ENCODE measurements at places on chromosomes 6 and 20. TPM values are rescaled to one million over a fixed set of nuclear protein-coding genes. Genes with fewer than 3 reads are reported as not detected.
A peak's percentile ranks its signal among the peaks of the same experiment; 100 is the strongest.

The KCNK15 gene
- total RNA-seq = not detected

- DNase-seq = peak; percentile 75
These were observed 153.3 kb downstream of the SCML4 start for GRCh38 chr6:107670792-107671199.

The POU5F1 gene
- not detected for total RNA-seq

The SLC17A4 gene
- total RNA-seq = not detected

DNA sequence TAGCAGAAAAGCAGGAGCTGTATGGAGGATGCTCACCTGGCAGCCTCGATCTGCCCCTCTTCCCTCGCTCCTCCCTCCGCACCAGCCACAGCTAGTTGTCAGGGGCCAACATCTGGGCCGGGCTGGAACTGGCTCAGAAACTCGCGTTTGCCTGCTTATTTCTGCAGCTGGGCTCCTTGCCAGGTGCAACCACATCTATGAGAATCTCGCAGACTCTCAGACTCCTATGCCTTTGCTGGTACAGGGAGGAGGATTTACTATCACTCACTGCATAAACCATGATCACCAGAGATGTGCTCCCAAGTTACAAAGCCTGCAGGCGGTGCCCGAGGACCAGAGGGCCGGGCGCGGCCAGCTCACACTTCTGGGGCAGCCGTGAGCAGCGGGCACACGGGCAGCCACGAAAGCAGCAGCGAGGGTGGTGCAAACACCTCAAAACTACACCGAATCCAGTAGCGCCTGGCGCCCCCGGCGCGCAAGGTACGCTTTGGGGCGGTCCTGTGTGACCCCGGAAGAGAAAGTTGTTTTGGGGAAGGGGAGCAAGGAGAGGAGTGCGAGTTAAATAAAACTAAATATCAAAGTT, 577 bp upstream of the LRRC1 start:
- peak; percentile 89 for DNase-seq

The VIP gene
- total RNA-seq = 0.65 TPM

- no peak for DNase-seq
These were observed 5.2 kb downstream of the MAFB start for GRCh38 chr20:40683894-40684268.

DNA sequence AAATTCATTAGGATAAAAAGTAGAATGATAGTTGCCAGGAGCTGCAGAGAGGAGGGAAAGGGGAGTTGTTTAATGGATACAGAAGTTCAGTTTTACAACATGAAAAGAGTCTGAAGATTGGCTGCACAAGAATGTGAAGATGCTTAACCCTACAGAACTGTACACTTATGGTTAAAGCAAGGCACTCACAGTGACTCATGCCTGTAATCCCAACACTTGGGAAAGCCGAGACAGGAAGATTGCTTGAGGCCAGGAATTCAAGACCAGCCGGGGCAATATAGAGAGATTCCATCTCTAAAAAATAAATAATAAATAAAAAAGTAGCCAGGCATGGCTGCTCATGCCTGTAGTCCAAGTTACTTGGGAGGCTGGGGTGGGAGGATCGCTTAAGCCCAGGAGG, 174.0 kb downstream of the TASP1 start:
- no peak for DNase-seq
